RPMI7951 (cell line): ENCODE measurements at places on chromosomes 7 and 10. TPM values are rescaled to one million over a fixed set of nuclear protein-coding genes. Genes with fewer than 3 reads are reported as not detected.

Gene FANK1
- total RNA-seq: 0.68 and 1.3 TPM in 2 replicates

Gene RNF148
- total RNA-seq: not detected in 2 replicates

Gene PDGFA
- total RNA-seq: 48.1 and 54.1 TPM in 2 replicates

Gene COL26A1
- total RNA-seq: 0.29 and 0.60 TPM in 2 replicates

Gene DGKI
- total RNA-seq: 3.2 and 4.0 TPM in 2 replicates

Gene CCDC71L
- total RNA-seq: 19.2 and 19.6 TPM in 2 replicates
